ENCODE measurements at places on chromosomes 5 and 9. TPM values are rescaled to one million over a fixed set of nuclear protein-coding genes. Genes with fewer than 3 reads are reported as not detected.
A peak's percentile ranks its signal among the peaks of the same experiment; 100 is the strongest.

GRCh38 chr5:178126556-178126955 is 4.3 kb upstream of the RMND5B start:
- H3K36me3 ChIP-seq: no peaks in the 10 kb centered on the region
- H3K27me3 ChIP-seq: no peaks in the 10 kb centered on the region
- no peak for DNase-seq
- H3K4me1 ChIP-seq: peaks cover 12% of the 10 kb centered on the region
- H3K27ac ChIP-seq: no peak overlapping the region

- no peaks in the 10 kb centered on the region for H3K36me3 ChIP-seq
- no peaks in the 10 kb centered on the region for H3K27me3 ChIP-seq
- no peak for DNase-seq
- H3K27ac ChIP-seq: no peak overlapping the region
Measured at GRCh38 chr9:120729791-120730241, 15.5 kb upstream of the MEGF9 start.

DNA sequence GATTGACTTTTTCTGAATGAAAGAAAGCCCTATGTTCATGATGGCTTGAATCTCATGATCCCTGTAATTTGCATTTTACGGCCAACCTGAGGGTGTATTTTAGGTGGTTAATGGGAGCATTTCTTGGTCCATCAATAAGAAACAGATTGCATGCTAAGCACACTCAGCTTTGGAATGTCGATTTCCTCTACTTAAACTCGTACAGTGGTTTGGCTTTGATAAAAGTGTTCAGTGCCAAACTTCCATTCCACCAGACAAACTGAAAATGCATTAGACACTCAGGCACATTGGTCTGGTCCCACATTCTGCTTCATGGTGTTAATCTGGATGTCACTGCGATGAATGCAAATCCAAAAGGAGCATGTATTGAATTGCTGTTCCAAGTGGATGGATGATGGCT is 77.0 kb downstream of the VCAN start:
- H3K4me1 ChIP-seq: no peaks in the 10 kb centered on the region
- no peak overlapping the region for H3K27ac ChIP-seq
- no peak overlapping the region for H3K4me3 ChIP-seq
- no peaks in the 10 kb centered on the region for H3K36me3 ChIP-seq
- no peaks in the 10 kb centered on the region for H3K27me3 ChIP-seq
- DNase-seq: no peak

GRCh38 chr5:24649531-24649930 is 4.8 kb upstream of the CDH10 start:
- H3K27me3 ChIP-seq: no peaks in the 10 kb centered on the region
- no peak for DNase-seq
- no peak overlapping the region for H3K27ac ChIP-seq
- H3K36me3 ChIP-seq: no peaks in the 10 kb centered on the region

DNA sequence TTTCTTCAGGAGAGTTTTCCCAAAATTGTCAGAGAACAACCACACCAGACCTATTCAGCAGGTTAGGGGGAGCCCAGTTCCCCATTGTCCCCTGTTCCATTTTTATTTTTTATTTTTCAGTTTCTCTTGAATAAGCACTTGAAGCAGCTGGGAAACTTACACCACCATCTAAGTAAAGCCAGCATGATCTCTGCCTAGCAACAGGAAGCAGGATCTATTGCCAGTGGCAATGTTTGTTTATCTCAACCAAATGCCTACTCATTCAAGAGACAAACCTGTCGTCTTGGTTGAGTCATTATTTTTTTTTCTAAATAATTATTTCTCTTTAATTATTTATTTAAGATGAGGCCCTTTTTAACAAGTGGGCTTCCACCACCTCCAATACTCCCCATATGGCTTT is 379.3 kb downstream of the PLK2 start:
- no peak overlapping the region for H3K27ac ChIP-seq
- no peaks in the 10 kb centered on the region for H3K27me3 ChIP-seq
- no peak overlapping the region for H3K4me3 ChIP-seq
- H3K36me3 ChIP-seq: no peaks in the 10 kb centered on the region
- H3K4me1 ChIP-seq: no peaks in the 10 kb centered on the region
- DNase-seq: no peak

DNA sequence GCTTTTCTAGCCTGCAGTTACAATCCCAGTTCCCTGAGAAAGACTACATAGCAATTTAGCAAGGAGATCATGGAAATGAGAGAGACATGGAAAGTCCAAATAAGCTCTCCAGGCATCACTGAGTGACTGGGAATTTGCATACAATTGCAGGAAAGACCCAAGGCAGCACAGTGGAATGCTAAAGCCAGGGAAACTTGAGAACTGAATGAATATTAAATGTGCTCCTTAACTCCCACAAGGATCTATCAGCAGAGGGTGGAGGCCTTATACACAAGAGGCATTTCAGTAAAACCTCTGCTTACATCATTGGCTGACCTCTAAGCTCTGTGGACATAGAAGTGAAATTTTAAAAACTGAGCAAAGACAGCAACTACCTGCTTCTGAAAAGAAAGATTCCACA is 355.6 kb upstream of the DAB2 start:
- H3K4me1 ChIP-seq: no peaks in the 10 kb centered on the region
- no peak overlapping the region for H3K27ac ChIP-seq
- DNase-seq: no peak
- no peaks in the 10 kb centered on the region for H3K27me3 ChIP-seq
- no peak overlapping the region for H3K4me3 ChIP-seq

GRCh38 chr9:34707130-34707529 is 2.8 kb downstream of the CCL21 start:
- H3K4me1 ChIP-seq: no peaks in the 10 kb centered on the region
- no peak overlapping the region for H3K27ac ChIP-seq
- H3K27me3 ChIP-seq: no peaks in the 10 kb centered on the region
- H3K4me3 ChIP-seq: no peak overlapping the region

GRCh38 chr9:69820955-69821788 is 555 bp downstream of the CFAP95 start:
- peaks cover 7% of the 10 kb centered on the region for H3K4me1 ChIP-seq
- no peak for DNase-seq
- H3K36me3 ChIP-seq: no peaks in the 10 kb centered on the region
- no peak overlapping the region for H3K27ac ChIP-seq
- no peaks in the 10 kb centered on the region for H3K27me3 ChIP-seq
- no peak overlapping the region for H3K4me3 ChIP-seq

- H3K27ac ChIP-seq: no peak overlapping the region
- DNase-seq: no peak
Measured at GRCh38 chr9:91897201-91897600, 52.8 kb downstream of the ROR2 start.

GRCh38 chr5:14125262-14125661 is 17.9 kb upstream of the TRIO start:
- no peak overlapping the region for H3K4me3 ChIP-seq
- H3K36me3 ChIP-seq: no peaks in the 10 kb centered on the region
- no peaks in the 10 kb centered on the region for H3K27me3 ChIP-seq
- no peak overlapping the region for H3K27ac ChIP-seq

GRCh38 chr5:176133877-176134276 is 104.3 kb upstream of the SIMC1 start:
- peaks cover 15% of the 10 kb centered on the region for H3K4me1 ChIP-seq
- no peaks in the 10 kb centered on the region for H3K36me3 ChIP-seq
- H3K4me3 ChIP-seq: no peak overlapping the region
- H3K27me3 ChIP-seq: no peaks in the 10 kb centered on the region
- H3K27ac ChIP-seq: no peak overlapping the region

DNA sequence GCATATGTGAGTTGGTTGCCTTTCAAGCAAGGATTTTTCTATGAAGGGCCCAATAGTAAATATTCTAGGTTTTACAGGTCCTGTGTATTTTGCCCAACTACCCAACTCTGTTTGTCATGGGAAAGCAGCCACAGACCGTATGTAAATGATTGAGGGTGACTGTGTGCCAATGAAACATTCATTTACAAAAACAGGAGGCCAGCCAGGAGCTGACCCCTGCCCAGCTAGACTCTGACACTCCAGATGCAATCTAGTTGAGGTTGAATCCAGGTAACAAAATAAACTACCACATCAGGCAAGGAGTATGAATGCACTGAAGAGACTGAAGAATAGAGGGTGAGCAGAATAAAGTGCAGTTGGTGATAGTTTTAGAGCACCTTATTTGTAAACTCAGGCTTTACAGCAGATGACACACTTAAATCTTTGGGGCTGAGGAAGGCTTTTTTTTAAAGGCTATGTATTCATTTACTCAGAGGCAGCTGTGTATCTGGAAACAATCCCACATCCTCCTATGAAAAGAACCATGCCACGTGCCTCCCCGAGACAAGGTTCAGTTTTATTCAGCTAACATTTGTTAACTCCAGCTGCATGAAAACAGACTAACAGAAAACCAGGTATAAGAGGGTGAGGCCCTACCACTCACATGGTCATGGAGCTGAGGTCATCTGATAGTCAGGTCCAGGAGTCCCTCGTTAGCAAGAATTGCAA is 60.7 kb downstream of the SLC1A1 start:
- no peak overlapping the region for H3K27ac ChIP-seq
- no peaks in the 10 kb centered on the region for H3K36me3 ChIP-seq
- H3K27me3 ChIP-seq: no peaks in the 10 kb centered on the region
- peaks cover 49% of the 10 kb centered on the region for H3K4me1 ChIP-seq
- no peak overlapping the region for H3K4me3 ChIP-seq
- peak; percentile 31 for DNase-seq

- H3K4me3 ChIP-seq: no peak overlapping the region
- no peaks in the 10 kb centered on the region for H3K4me1 ChIP-seq
- no peak overlapping the region for H3K27ac ChIP-seq
- DNase-seq: no peak
- H3K27me3 ChIP-seq: no peaks in the 10 kb centered on the region
Measured at GRCh38 chr9:86069206-86069869, 30.0 kb downstream of the GOLM1 start.

GRCh38 chr5:31887556-31887955 is 248.6 kb downstream of the PDZD2 start:
- no peaks in the 10 kb centered on the region for H3K4me1 ChIP-seq
- H3K4me3 ChIP-seq: no peak overlapping the region
- no peaks in the 10 kb centered on the region for H3K36me3 ChIP-seq
- no peak for DNase-seq
- no peak overlapping the region for H3K27ac ChIP-seq

DNA sequence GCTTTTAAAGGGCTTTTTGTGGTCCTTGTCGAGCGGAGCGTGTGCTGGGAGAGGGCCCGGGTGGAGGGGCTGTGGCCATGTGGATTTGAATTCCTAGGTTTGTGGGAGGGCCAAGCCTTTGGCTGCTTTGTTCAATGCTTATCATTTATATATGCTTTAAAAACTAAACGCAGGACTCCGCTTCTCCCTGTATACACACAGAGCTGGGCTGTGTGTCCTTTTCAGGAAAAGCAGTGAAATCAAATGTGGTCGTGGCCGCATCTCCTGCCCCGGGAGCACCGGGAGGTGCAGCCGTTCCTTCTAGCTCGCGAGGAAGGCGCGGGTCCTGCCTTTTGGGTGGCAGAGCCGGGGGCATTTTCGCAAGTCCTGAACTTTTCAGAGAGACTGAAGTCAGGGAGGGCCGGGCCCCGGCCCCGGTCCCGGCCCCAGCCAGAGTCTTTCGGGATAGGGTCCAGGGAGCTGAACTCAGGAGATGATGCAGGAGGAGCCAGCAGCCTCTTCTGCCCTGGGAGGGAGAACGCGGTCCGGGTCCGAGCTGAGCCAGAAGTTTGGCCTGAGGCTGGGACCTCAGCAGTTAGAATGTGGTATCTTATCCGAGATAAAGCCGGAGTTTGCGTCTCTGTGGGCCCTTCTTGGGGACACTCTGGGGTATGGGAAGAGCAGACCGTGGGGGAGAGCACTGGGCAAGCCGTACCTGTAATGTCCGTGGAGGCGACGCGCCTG is 158.8 kb downstream of the C9orf152 start:
- H3K27ac ChIP-seq: peak overlapping the region; percentile 26
- peaks cover 27% of the 10 kb centered on the region for H3K4me1 ChIP-seq
- peak overlapping the region; percentile 95 for H3K4me3 ChIP-seq
- no peaks in the 10 kb centered on the region for H3K36me3 ChIP-seq
- no peak for DNase-seq
- H3K27me3 ChIP-seq: no peaks in the 10 kb centered on the region

- peak overlapping the region; percentile 99 for H3K4me3 ChIP-seq
- H3K27ac ChIP-seq: peak overlapping the region; percentile 91
- DNase-seq: no peak
- H3K4me1 ChIP-seq: peaks cover 33% of the 10 kb centered on the region
- H3K27me3 ChIP-seq: no peaks in the 10 kb centered on the region
Measured at GRCh38 chr5:176387384-176387925, 943 bp downstream of the NOP16 start.

- no peak overlapping the region for H3K27ac ChIP-seq
- H3K4me3 ChIP-seq: no peak overlapping the region
- no peak for DNase-seq
- no peaks in the 10 kb centered on the region for H3K4me1 ChIP-seq
Measured at GRCh38 chr5:116371935-116372334, 202.7 kb downstream of the SEMA6A start.

ENTPD8 gene
- total RNA-seq: not detected

TMEM174 gene
- total RNA-seq: not detected

GRXCR2 gene
- not detected for total RNA-seq

ADAMTS6 gene
- 0.89 TPM for total RNA-seq

INSL6 gene
- not detected for total RNA-seq

SPATA31C1 gene
- not detected for total RNA-seq
